ENCODE measurements at places on chromosomes 3 and 15.

GRCh38 chr3:72763751-72764440, 84.3 kb downstream of the SHQ1 start:
- DNase-seq, result no peak

GRCh38 chr15:48010316-48010715, 110.5 kb upstream of the SLC24A5 start:
- DNase-seq, result no peak

DNA sequence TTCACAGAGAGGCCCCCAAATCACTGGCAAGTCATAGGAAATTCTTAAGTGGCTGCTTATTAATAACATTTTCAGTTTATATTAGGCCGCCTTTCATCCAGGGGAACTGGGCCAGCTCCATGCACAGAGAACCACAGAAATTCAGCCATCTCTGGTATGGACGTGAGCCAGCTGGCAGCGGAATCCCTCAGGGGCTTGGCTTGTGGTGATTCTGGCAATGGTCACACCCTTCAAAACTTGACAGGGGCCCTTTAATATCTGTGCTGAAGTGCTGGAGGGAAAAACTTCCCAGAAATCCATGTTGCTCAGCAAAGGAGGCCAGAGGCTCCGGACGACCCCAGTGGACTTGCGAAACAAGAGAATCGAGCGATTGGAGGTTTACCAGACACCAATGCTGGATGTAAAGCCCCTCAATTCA, 11.3 kb downstream of the PRICKLE2 start:
- no peak for DNase-seq

DNA sequence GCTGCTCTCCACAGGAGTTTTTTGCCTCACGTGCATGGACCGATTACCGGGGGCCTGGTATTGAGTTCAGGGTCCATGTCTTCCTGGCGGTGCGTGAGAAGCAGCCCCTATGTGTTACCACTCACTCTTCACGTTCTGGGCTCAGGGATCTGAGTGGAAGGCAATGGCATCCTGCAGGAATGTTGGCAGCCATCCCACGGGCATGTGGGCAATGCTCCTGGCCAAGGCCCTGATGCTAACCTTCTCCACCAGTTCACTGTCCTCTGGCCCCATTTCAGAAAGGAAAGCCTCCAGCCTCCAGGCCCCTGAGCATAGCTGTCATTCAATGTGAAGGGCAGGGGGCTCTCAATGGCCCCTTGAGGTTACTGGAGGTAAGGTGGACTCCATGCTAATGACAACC, 43.0 kb upstream of the KY start:
- DNase-seq, result no peak

DNA sequence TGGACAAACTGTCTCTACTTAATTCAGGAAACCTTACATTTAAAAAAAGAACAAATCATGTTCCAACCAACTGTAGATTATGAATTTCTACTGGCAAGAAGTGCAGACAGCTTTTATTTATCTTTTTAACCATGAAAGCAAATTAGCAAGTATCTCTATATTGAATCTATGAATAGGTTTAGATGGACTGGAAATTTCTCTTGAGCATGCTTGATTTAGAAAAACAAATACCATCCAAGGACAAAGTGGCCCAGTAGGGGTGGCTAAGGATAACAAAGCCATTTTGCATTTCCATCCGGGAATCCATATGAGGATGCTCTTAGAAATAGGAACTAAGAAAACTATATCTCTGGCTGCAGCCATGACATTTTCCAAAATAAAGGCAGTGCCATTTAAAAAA, 150.6 kb downstream of the KCNMB2 start:
- DNase-seq, result no peak

GRCh38 chr3:37526511-37526910, 335.2 kb upstream of the CTDSPL start:
- no peak for DNase-seq
